Stimulated activated CD4-positive, alpha-beta T cell treated with anti-CD3 and anti-CD28 coated beads, Interleukin-4, amount 100 ng/mL, for 4 hours (primary cell): ENCODE measurements at places on chromosomes 16 and 17.

- DNase-seq = no peak
Observed at GRCh38 chr16:81973737-81974136, 37.5 kb downstream of the SDR42E1 start.

GRCh38 chr17:51044976-51045375 is 75.7 kb downstream of the SPAG9 start:
- DNase-seq = no peak

DNA sequence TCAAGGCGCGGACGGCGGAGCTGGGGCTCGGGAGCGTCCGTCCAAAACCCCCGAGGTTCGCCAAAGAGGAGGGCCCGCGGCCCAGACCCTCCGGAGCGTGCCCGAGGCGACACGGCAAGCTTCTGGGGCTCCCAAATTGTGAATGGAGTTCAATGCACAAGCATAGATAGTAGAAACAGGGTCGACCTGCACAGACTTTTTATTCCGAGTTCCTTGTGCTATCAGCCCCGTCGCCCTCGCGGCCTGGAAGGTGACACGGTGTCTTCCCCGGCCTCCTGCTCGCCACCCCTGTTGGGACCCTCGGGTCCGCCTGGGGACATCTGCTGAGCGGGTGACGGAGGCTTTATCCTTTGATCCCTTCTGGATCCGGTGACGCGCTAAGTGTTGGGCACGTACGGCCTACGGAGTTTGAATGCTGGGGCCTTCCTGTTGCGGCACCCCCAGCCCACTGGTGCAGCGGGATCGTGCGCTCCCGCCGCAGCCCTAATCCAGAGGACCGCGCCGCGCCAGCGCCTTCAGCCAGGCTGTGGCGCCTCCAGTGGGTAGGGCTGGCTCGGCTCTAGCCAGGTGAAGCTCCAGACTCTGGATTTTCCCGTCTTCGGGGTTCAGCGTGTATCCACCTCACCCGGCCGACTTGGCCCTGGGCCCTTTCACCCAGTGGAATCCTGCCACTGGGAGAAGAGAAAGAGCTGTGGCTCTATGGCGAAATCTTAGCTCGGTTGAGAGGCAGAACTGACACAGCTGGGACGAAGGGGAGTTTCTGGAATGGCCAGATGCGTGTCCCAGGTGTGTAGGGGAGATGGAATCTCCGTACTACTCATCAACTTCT is 17.0 kb upstream of the NTN1 start:
- DNase-seq = no peak

- DNase-seq = no peak
Observed at GRCh38 chr16:49127103-49127502, 154.5 kb downstream of the CBLN1 start.

GRCh38 chr17:48825446-48826381 is 5.1 kb upstream of the CALCOCO2 start:
- DNase-seq = no peak

DNA sequence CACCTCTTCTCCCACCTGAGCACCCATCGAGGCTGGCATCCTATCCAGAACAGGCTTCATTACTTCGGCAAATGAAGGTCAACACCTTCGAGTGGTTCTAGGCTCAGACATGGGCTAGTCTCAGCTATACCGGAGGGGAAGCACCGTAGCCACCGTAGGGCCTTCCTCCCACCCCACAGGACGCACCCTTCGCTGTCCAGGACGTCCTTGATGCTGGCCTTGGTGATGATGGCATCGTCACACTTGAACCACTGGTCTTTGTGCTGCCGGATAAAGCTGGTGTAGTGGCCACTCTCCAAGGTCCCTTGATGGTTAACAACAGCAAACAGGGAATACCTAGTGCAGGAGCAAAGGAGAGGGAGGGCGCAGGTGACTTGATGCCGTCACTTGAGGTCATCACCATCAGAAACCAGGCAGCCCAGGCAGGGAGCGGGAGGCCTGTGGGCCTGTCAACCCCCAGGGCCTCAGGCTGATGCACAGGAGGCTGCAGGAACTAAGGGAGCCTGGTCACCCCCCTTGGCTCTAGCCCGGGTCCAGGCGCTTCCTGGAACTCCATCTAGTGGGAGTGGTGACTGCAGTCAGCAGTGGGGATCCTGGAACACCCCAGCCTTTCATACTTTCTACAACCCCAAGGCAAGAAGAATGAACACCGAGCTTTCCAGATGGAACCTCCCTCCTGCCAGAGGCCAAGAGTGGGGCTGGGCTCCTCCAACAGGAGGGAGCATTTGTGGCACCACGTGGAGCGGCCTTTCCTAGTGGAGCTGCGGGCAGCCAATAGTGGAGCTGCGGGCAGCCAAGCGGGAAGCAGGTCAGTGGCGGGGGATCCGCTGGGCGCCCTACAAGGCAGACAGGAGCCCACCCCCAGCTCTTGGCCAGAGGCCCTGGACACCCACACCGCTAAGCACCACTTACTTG is 38.5 kb downstream of the USP22 start:
- DNase-seq = no peak

DNA sequence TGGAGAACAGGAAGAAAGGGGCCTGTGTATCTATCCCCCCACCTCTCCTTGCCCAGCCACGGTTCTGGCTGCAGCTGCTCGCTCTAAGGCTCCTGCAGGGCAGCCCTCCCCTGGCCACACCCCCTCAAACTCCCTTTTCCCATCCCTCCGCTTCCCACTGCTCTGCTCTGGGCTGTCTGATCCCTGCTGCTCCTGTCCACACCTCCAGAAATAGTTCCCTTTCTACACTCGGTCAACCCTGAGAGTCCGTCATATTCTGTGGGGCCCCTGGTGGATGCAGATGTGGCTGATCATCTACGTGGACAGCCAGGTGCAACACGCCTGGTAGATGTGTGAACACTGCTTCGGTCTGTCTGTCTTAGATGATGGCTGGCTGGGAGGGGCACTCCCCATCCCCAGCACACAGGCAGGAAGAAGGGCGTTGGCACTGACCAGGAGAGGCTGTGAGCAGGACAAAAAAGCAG is 19.3 kb upstream of the KRT19 start:
- no peak for DNase-seq

DNA sequence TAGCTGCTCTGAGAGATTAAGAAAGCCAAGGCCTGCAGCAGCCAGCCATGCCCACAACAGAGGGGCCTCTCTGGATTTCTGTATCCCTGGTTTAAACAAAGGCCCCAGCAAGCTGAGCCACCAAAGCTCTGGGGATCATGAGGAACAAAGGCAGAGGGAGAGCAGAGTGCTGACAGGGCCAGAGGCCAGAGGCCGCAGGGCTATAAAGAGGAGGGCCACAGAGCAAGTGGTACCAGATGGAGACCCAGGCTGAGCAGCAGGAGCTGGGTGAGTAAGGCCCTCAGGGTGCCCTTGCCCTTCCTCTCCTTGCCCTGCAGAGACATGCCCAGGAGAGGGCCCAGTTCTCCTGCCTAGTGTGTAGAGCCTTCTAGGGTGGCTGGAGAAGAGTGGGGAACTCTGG is at the start of gene CRYBA1:
Gene CRYBA1 (plus strand): TSS at position 232 of the 400 bp plus-strand sequence. CDS start 5 bp downstream, at position 237.
- no peak for DNase-seq

DNA sequence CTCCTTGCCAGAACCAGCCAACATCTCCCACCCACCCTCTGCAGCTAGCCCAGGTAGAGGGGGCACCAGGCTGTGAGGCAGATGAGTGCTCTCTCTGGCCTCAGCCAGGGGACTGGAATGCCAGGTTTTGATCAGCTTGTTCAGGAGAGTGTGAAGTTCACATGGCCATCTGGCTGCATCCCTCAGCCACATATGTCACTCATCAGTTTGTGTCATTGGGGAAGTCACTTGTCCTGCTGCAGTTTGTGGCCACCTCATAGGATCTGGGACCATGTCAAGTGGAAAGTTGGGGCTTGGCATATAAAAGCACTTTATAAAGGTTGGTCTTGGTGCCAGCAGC is 147.6 kb downstream of the SOCS1 start:
- no peak for DNase-seq
